ENCODE measurements at places on chromosomes 3 and 15.
A peak's percentile ranks its signal among the peaks of the same experiment; 100 is the strongest.

GRCh38 chr3:26915208-26915607, 292.6 kb downstream of the LRRC3B start:
- DNase-seq: no peak

DNA sequence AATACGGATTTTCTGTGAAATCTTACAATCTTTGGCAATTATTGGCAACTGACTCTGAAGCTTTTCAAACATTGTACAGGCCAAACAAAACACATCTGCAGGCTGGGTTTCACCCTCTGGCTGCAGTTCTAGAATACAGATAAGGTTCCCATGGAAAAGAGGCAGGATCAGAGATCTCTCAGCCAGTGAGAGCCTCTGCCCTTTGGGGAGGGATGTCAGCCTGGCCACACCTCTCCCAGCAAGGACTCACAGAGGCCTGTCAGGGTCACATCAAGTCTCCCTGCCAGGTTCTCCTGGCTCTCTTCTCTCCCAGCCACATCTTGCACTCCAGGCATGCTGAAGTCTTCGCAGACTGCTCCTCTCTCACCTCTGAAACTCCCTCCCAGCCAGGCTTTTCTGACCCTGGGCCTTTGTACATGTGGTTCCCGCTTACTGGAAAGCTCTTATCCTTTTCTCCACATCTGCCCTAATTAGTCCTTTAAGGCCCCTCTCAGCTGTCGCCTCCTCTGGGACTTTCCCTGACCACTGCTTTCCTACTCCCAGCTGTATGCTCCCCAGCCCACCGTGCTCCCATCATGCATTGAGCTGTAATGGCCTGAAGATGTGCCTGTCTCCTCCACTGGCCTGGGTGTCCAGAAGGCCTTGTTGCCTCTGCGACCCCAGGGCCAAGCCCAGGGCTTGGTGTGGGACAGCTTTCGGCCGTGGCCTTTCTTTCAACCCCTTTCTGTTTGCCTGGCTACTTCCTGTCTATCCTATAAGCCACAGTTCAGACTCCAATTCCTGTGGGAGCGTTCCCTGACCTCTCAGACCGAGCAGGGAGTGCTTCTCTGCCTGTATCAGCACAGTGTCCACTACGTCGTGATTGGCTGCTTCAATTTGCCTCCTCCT, 4.3 kb downstream of the RBP1 start:
- no peak for DNase-seq

DNA sequence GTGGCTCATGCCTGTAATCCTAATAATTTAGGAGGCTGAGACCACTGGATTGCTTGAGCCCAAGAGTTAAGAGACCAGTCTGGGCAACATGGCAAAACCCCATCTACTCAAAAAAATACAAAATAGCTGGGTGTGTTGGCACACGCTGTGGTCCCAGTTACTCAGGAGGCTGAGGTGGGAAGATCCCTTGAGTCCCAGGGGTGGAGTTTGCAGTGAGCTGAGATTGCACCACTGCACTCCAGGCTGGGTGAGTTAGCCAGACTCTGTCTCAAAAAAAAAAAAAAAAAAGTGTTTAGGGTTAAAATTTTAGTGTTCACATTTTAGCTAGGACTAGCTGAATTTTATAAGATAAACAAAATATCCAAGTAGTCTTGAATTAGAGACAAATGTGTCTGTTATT, 1340.1 kb upstream of the EPHA6 start:
- DNase-seq: no peak

GRCh38 chr3:173225351-173225750, 84.3 kb upstream of the SPATA16 start:
- no peak for DNase-seq

DNA sequence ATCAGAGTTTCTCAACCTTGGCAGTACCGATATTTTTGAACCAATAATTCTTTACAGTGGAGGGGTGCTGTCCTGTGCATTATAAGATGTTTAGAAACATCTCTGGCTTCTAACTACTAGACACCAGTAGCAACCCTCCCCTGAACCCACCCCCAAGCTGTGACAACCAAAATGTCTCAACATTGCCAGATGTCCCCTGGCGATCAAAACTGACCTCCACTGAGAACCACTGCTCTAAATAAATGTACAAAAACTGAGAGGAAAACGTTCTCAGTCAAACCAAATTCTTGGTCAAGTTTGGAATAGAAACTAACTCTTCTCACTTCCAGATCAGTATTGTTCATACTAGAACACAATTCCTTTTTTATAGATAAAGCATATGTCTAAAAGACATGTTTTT, 58.5 kb downstream of the GPR160 start:
- DNase-seq: no peak

DNA sequence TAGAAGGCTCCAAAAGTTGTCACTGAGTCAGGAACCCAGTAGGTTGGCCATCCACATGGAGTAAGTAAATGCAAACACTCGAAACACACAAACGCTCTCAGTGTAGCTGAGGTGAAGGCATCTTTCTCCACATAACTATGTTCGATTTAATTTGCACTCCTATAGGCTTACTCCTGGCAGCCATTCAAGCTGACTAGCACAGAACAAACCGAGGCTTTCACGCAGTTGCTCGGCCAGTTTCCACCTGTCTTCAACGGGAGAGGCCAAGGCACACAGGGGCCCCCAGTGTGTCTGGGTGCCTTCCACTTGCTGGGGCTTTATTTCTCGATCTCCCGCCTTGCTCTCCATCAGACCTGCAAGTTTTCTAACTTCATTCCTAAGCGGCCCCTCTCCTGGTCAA, 18.9 kb downstream of the RGMA start:
- DNase-seq: no peak

DNA sequence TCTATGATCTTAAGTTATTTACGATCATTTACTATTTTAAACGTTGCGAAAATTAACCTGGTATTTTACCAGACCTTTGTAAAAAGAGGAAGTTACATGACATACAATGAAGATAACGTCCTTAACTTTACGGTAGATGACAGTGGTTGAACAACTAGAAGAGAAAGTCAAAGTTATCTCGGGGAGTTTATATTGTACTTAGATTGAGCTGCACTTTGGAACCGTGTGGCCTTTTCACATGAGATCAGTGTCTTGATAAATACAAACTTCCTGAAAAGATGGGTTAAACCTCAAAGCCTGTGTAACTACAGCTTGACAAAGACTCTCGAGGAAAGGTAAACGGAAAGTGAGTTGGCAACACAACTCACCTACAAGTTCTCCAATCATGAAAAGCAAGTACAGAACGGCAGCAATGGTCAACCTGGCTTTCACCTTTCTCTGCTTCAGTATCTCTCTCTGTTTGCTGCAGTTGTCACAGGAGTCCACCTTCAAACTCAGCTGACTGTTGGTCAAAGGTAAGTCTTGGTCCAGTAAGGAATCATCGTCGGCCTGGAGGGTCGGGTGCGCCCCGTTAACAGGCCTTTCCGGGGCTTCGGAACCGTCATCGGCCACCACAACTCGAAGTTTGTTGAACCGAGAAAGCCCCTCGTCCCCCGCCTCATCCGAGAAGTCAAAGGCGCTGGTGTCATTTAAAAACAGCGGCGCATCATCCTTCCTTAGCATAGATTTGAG, 793 bp downstream of the SLC30A4 start:
- peak; percentile 34 for DNase-seq
